ENCODE measurements at places on chromosomes 6 and 20. TPM values are rescaled to one million over a fixed set of nuclear protein-coding genes. Genes with fewer than 3 reads are reported as not detected.
A peak's percentile ranks its signal among the peaks of the same experiment; 100 is the strongest.

Gene GLP1R
- total RNA-seq, result not detected

DNA sequence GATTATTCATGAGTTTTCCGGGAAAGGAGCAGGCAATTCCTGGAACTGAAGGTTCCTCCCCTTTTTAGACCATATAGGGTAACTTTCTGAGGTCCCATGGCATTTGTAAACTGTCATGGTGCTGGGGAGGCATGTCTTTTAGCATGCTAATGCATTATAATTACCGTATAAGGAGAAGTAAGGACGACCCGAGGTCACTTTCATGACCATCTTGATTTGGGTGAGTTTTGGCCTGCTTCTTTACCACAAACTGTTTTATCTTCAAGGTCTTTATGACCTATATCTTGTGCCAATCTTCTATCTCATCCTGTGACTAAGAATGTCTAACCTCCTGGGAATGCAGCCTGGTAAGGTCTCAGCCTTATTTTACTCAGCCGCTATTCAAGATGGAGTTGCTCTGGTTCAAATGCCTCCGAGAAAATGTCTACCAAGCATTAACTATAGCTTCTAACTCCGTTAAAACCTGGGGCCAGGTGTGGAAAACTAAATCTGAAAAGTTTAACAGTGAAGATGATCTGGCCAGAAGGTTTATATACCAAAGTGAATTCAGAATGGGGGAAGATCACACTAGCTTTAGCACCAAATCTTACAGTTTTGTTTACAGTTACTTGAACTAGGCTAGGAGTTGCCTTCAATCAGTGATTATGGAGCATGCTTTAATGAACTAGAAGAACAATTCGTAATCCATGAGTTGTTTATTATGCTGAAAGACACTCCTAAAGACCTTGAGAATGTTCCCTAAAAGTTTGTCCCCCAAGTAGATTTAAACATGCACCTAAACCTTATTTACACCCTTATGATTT lies 80.0 kb upstream of the TOP1 start:
- no peak for DNase-seq

Gene RRAGD
- total RNA-seq, result 0.95 TPM

Gene GSTA3
- not detected for total RNA-seq

GRCh38 chr20:43680981-43681380 lies 14.1 kb downstream of the MYBL2 start:
- no peak for DNase-seq

- no peak for DNase-seq
Measured at GRCh38 chr6:106807947-106808611, 166.4 kb downstream of the CD24 start.

GRCh38 chr6:144637541-144637940 lies 352.4 kb downstream of the UTRN start:
- no peak for DNase-seq

- DNase-seq, result no peak
Measured at GRCh38 chr20:44597930-44598329, 15.6 kb downstream of the PKIG start.

- peak; percentile 13 for DNase-seq
Measured at GRCh38 chr6:25006565-25007001, 70.8 kb upstream of the RIPOR2 start.

Gene COL19A1
- not detected for total RNA-seq

DNA sequence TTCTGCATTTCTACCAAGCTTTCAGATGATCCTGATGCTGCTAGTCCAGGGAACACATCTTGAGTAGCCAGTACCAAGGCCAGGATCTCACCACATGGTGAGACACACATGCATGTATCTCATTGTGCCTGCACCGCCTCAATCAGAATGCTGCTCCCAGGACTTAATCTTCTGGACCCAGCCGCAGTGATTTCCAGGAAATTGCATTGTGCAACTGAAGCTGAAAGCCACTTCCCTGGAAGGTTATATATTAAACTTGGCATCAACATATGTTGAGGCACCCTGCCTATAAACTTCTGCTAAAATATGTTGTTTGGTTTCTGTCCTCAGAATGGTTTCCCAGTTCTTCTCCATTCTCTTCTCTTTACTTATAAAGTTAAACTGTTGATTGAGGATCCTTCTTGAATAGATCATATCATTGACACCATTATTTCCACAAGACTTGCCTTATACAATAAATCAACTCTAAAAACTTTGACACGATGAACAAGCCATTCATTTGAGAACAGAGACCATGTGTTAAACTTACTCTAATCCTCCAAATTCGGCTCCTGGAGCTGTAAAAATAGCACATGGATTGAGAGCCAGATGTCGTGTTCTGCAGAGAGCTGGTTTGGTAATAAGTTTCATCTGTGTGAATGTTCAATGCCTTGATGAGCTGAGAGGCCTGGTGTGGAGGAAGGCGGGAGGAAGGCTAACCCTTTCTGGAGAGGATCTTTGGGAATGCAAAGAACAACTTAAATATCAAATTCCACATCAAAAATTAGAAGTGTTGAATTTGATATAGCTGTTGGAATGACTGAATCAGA lies 65.0 kb upstream of the PCSK2 start:
- no peak for DNase-seq

Gene TCF15
- 0.07 TPM for total RNA-seq

- no peak for DNase-seq
Measured at GRCh38 chr6:52377538-52378221, 15.7 kb downstream of the PAQR8 start.

GRCh38 chr6:112027942-112028674 lies 25.8 kb upstream of the CCN6 start:
- no peak for DNase-seq

GRCh38 chr20:3929713-3930060 lies 40.5 kb downstream of the PANK2 start:
- DNase-seq, result no peak

GRCh38 chr20:60101201-60101890 lies 143.1 kb downstream of the CDH26 start:
- no peak for DNase-seq

DNA sequence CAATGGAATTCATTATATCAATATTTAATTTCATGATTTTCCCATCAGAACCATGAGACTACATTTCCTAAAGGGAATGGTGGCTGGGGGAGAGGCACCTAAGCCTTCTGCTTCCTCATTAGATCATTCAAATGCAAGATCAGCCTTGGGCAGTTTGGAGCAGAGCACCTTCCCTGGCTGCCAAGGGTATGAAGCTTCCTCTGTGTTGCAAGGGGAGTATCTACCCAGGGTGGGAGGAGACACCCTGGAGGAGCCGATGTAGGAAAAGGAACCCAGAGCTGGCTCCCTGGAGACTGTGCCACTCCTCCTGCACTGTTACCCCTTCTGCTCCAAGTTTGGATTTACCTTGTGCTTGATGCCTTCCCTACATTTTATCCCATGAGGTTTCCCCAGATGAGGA lies 299.7 kb upstream of the PRDM1 start:
- DNase-seq, result no peak

Gene MCCD1
- total RNA-seq, result not detected

DNA sequence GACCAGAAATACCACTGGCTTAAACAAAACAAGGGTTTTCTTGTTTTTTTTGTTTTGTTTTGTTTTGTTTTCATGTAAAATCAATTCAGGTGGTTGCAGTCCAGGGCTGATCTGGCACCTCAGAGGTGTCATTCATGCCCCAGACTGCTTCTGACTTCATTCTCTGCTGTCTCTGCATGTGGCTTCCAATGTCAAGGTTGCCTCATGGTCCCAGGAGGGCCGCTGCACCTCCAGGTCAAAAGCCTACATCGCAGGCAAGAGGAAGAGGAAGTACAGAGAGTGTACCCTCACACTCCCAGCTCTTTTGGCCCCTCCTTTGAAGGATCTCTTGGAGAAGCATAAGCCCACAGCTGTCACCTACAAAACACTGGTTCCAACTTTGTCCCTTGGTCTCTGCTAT lies 1.4 kb upstream of the BTN3A1 start:
- no peak for DNase-seq

GRCh38 chr20:47620808-47621805 lies 119.4 kb downstream of the NCOA3 start:
- DNase-seq, result peak; percentile 44

Gene PLCG1
- total RNA-seq, result 94.7 TPM

GRCh38 chr20:32877507-32877906 lies 18.8 kb downstream of the EFCAB8 start:
- DNase-seq, result no peak

- no peak for DNase-seq
Measured at GRCh38 chr6:33761922-33762629, 15.4 kb upstream of the IP6K3 start.

- DNase-seq, result no peak
Measured at GRCh38 chr20:58703765-58704371, 11.3 kb downstream of the NPEPL1 start.

- DNase-seq, result no peak
Measured at GRCh38 chr20:29079769-29080690, 2177.4 kb upstream of the DEFB115 start.

DNA sequence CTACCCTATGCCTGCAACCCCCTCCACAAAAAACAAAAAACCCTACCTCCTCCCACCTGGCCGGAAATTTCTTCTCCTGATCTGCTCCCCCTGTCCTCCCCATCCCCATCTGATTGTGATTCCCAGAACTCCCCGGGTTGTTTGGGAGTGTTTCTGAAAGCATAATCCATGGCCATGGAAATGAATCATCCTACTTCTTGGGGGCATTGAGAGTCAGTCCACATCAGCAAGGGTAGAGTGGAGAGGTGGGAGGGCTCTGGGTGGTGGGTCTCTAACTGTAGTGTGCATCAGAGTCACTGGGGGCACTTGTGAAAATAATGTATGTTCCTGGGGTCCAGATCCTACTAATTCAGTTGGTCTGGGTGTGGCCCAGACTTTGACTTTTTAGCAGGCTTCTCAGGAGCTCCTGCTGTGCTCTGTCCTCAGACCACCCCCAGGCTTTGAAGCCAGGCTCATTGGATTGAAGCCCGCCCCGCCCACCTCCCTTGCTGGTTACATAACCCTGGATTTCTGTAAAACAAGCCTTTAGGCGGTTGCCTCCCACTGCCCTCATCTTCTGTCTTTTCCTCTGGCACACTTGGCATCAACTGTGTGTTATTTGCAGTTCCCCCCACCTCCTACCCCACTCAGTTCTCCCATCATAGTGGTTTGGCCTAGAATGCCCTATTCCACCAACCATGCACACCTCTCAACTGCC lies 10.5 kb downstream of the PIGT start:
- DNase-seq, result no peak

Gene TMC2
- not detected for total RNA-seq

- DNase-seq, result no peak
Measured at GRCh38 chr6:13480631-13481501, 6.5 kb downstream of the GFOD1 start.

DNA sequence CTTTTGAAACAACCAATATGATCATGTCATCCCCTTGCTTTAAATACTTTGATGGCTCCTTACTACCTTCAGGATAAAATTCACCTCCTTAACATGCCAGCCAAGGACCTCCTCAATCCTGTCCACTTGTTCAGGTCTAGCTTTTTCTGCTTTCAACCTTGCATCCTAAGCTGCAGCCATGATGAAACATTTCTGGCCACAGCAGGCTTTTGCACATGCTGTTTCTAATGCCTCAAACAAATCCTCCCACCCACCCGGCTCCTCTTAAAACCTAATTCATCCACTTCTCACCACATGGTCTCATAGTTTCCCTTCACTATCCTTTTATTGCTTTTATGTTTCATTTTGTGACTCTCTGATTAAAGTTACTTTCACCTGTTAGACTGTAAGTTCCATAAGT lies 124.6 kb downstream of the MYB start:
- DNase-seq, result no peak

- no peak for DNase-seq
Measured at GRCh38 chr20:15834857-15835256, 738.4 kb downstream of the KIF16B start.

DNA sequence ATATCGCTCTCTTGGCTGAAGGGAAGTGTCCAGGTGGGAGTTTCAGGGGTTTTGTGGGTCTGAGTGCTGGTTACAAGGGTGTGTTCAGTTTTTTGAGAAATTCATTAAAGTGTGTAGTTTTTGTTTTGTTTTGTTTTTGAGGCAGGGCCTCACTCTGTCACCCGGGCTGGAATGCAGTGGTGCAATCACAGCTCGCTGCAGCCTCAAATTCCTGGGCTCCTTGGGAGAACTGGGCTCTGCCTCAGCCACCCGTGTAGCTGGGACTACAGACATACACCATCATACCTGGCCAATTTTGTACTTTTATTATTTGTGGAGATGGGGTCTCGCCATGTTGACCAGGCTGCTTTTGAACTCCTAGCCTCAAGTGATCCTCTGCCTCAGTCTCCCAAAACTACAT lies 51.2 kb upstream of the RALGAPA2 start:
- DNase-seq, result no peak

Gene ITPR3
- total RNA-seq, result 62.5 TPM

Measured in pulmonary artery endothelial cell (primary cell).